NCI-H1048 (cell line): ENCODE measurements at places on chromosomes 7 and 10.
A peak's percentile ranks its signal among the peaks of the same experiment; 100 is the strongest.

GRCh38 chr10:77560471-77560870 lies 77.1 kb downstream of the KCNMA1 start:
- no peak for DNase-seq

GRCh38 chr7:142030294-142030693 lies 34.6 kb downstream of the MGAM start:
- no peak for DNase-seq

GRCh38 chr10:71766717-71767419 lies 6.5 kb downstream of the VSIR start:
- DNase-seq, result no peak

DNA sequence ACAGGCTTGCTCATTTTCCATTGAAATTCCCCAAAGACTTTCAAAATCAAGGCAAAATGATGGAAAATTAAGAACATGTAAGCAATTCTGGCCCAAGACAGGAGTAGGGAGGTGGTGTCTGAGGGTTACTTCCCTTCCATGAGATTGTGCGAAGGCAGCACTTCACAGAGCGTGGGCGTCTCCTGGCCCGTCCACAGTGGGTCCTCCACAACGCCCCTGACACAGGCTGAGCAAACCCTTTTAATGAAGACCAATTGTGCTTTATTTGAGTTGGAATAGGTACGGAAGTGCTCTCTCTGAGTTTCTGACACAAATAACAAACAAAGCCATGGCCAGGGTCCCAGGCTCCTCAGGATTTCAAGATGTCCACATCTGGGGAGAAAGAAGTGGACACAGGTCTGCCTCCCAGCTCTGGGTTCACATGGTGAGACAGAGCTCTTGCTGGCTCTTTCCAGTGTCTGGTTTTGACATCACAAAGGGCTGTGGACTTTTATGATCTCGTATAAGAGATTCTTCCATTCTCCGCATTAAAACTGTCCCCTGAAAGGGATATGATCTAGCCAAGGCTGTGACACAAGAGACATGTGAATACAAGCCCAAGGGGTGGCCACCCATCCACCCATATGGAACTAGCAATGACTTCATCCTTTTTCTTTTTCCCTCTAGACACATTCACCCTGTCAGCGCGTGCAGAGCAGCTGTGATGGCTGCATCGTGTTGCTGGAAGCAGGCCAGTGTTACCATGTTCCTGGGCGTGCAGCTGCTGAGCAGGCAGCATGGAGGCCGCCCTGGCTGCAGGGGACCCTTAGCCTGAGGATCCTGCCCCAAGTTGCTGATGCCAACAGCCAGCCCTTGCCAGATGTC lies 145.6 kb downstream of the ADAM12 start:
- no peak for DNase-seq

GRCh38 chr7:150938566-150938965 lies 39.6 kb downstream of the KCNH2 start:
- DNase-seq, result no peak

- no peak for DNase-seq
Measured at GRCh38 chr10:16735671-16736070, 81.6 kb downstream of the RSU1 start.

DNA sequence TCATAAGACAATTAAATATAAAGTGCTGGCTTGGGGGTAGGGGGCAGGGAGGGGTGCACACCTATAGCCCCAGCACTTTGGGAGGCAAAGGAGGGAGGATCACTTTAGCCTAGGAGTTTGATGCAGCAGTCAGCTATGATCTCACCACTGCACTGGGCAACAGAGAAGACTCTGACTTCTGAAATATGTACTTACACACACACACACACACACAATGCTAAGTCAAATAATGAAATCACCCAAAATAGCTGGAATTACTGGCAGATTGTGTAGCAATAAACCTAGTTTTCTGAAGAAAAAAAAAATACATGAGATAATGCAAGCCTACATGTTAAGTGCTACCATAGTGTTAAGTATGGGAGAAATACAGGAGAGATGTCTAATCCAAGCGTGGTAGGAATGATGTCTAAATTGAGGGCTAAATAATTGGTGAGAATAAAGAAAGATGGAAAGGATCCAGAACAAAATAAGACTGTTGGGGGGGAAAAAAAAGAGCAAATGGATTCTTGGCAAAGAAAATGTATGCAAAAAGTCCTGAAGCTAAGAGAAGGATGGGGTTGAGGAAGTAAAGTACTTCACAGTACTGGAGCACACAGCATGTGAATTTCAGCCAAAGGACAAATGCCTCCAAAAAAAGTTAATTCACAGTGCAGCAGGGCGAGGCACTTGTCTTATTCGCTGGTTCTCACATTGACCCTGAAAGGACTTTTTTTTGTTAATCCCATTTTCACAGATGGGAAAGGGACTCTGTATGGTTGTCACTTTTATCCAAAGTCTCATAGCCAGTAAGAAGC lies 73.9 kb downstream of the IGF2BP3 start:
- no peak for DNase-seq

DNA sequence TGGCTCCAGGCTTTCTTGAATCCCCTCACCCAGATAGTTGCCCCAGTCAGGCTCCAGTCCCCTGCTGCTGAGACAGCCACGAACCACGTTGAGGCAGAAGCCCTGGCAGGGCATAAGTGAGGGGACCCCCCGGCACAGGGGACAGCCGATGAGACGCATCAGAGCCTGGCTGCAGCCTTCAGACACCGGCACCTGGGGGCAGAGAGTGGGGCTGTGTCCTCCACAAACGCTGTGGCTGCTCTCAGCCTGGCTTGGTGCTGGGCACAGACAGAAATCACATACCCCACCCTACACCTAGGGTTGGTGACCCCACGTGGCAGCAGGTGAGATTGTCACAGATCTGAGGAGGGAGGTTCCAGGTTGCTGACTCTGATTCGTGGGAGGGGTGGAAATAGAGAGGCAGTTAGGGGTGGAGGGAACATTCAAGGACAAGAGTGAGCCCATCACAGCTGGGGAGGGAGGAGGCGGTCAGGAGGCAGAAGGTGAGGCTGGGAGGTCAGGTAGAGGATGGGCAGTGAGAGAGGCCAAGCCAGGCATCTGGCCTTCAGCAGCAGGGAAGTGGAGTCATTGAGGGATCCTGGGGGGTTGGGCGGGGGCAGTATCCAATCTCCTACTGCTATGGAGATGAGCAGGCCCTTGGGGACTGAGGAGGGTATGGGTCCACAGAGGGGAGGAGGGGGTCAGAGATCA lies 3.2 kb downstream of the GPC2 start:
- no peak for DNase-seq

DNA sequence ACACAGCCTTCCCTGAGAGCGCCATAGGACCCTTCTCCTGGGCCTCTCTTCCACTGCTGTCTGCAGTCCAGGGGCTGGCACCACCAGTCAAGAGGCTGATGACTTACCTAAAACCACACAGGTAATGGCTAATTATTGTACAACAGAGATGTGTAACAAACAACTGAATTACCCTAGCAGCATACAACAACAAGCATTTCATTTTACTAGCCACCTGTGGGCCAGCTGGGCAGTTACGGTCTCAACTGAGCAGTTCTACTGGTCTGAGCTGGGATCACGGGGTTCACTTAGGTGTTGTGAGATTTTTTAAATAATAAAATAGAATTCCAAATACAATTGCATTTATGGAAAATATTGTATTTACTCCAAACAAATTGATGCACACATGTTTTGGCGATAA lies 431.9 kb downstream of the TNS3 start:
- no peak for DNase-seq

DNA sequence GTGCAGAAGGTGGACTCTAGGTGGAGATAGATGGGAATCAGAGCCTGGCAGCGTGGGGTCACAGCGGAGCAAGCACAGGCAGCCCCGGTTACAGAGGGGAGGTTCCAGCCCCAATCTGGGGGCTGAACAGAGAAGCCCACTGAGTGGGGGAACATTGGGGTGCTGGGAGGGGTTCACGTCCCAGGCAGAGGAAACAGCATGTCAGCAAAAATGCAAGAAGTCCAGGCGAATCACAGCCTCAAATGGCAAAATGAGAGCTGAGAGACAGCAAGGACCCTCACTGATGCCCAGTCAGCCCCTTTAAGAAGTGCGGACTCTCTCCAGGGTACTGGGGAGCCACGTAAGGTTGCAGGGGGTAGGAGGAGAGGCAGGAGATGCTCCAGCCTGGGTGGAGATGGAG lies 62.0 kb downstream of the ELFN1 start:
- no peak for DNase-seq

DNA sequence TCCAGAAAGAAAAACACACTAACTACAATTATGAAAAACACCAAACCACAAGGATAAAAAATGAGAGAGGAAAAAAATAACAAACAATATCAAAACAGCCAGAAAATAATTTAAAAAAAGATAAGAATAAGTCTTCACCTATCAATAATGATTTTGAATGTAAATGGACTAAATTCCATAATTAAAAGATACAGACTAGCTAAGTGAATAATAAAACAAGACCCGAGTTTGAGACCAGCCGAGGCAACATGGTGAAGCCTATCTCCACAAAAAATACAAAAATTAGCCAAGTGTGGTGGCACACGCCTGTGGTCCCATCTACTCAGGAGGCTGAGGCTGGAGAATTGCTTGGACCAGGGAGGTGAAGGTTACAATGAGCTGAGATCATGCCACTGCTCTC lies 131.1 kb downstream of the MTERF1 start:
- no peak for DNase-seq

GRCh38 chr10:97105303-97105702 lies 80.5 kb downstream of the SLIT1 start:
- no peak for DNase-seq

DNA sequence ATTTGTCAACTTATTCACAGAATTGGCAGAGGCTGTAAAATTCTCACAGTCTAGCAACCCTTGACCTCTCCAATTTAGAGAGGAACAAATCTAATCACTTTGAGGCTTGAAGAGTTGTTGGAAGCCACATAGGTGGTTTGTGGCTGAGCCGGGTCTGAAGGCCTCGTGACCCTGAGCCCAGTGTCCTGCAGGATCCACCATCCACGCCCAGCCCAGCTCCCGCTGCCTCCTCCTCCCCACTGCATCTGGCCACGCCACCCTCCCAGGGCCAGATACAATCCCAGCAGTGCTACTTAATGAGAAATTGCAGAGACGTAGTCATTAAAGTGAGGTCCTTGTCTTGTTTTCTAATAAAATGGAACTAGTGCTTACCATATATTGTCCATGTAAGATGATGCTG lies 81.4 kb upstream of the SHH start:
- no peak for DNase-seq

- DNase-seq, result no peak
Measured at GRCh38 chr10:21521751-21522533, 3.5 kb downstream of the SKIDA1 start.

DNA sequence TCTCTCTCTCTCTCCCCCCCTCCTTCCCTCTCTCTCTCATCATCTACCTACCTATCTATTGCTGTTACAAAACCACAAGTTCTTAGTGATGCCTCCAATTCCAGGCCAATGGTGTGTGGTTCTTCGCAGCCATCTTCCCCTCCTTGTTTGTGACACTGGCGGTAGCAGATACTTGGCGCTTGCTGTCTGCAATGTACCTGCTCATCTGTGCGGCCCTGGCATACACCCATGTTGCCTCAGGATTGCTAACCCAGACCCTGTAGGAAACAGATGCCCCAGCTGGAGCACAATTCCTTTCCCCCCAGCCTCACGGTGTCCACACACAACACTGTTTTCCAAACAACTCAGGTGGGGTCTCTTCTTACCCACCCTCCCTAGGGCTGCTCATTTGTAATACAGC lies 13.6 kb upstream of the DPYSL4 start:
- no peak for DNase-seq

- DNase-seq, result no peak
Measured at GRCh38 chr7:30835396-30835915, 64.2 kb downstream of the MINDY4 start.

DNA sequence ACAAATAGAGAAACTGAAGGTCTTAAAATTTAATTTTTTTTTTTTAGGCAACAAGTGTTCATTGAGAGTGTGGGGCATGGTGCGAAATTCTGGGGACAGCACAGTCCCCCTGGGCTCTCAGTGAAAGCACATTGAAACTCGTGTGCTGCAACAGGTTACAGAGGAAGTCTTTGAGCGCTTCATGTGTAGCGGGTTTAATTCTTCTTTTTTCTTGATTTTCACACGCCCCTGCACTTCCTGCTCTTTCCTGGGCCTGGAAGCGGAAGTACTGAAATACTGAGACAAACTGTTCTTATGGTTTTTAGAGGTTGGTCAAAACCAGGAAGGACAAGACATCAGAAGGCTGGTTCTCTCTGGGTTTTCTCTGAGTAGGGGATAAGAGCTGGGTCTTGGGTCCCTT lies 203.5 kb downstream of the PTEN start:
- no peak for DNase-seq

DNA sequence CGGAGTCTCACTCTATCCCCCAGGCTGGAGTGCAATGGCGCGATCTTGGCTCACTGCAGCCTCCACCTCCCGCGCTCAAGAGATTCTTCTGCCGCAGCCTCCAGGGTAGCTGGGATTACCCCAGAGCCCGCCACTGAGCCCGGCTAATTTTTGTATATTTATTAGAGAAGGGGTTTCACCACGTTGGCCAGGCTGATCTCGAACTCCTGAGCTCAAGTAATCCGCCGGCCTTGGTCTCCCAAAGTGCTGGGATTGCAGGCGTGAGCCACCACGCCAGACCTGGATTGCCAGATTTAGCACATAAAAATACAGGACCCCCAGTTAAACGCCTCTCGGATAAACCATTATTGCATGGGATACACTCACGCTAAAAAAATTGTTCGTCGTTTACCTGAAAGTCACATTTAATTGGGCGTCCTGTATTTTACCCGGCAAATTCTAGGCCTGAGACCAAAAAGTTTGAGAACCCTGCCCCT lies 375 bp upstream of the GATAD1 start:
- DNase-seq, result no peak

GRCh38 chr10:25263931-25264330 lies 89.1 kb downstream of the GPR158 start:
- DNase-seq, result no peak

- DNase-seq, result no peak
Measured at GRCh38 chr7:86760236-86760635, 116.5 kb downstream of the GRM3 start.

DNA sequence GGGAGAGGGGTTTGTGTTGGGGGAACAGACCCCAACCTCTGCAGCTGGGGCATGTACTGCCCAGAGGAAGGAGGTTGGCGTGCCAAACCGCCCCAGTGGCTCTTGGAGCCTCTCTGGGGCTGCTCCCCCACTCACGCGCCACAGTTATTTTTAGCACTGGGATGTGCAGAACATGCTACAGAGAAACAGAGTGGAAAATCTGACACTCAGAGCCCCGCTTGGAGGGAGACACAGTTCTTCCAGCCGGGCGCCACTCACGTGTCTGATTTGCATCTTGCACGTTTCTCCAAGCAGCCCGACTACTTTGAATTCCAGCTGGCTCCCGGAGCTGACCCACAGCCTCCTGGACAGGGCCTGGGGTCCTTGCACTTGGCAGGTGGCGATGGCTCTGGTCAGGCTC lies 182.0 kb downstream of the RPS24 start:
- DNase-seq, result peak; percentile 43

- DNase-seq, result no peak
Measured at GRCh38 chr10:71029411-71029892, 141.1 kb upstream of the PCBD1 start.

- no peak for DNase-seq
Measured at GRCh38 chr7:20296444-20296843, 34.3 kb upstream of the ITGB8 start.
